Skeletal muscle tissue (tissue), 5 donors: ENCODE measurements at places on chromosomes 11 and 22. TPM values are rescaled to one million over a fixed set of nuclear protein-coding genes. Genes with fewer than 3 reads are reported as not detected.

SLC29A2 gene
- 4.2 TPM for total RNA-seq

LRRC51 gene
- 2.6 TPM for total RNA-seq

SLC1A2 gene
- 1.6 TPM for total RNA-seq

APOBEC3A gene
- 0.52 TPM for total RNA-seq

NRGN gene
- total RNA-seq = not detected
